Neural progenitor cell (in vitro differentiated cells): ENCODE measurements at places on chromosomes 3 and 15. TPM values are rescaled to one million over a fixed set of nuclear protein-coding genes. Genes with fewer than 3 reads are reported as not detected.

DNA sequence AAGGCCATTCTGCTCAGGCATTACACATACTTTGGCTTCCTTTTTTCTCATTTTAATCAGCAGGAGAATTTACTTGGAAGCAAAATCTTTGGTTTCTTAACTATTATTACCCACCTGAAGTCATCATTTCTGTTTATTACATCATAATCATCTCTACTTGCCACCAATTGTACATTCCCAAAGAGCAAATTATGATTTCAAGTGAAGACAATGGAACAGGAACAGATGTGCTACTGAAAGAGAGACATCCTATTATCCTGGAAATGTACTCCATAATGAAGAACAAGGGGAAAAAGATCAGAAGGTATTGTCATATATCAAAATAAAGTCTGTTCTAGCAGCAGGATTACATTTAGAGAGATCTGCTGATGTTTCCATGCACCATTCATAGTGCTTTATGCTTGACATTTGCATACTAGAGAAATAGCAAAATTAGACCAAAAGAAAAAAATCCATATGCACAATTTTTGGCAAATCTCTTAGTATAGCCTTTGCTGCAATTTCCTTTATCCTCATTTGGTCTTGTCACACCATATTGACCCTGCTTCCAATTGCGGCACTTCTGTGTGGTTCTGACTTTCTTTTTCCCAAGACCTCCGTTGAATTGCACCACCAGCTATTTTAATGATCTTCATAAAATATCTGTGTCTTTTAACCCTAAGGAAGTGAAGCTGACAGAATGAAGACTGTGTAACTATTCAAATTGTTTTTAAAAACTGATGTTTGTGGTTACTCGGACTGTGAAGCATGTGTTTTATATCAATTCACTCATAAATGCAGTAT lies 683.8 kb downstream of the ZNF385D start:
- no peak for DNase-seq

TRIP4 gene
- total RNA-seq, result 10.9 and 17.3 TPM in 2 replicates

RTP1 gene
- 0.43 TPM in 1 of 2 replicates, not detected in the other for total RNA-seq

DNA sequence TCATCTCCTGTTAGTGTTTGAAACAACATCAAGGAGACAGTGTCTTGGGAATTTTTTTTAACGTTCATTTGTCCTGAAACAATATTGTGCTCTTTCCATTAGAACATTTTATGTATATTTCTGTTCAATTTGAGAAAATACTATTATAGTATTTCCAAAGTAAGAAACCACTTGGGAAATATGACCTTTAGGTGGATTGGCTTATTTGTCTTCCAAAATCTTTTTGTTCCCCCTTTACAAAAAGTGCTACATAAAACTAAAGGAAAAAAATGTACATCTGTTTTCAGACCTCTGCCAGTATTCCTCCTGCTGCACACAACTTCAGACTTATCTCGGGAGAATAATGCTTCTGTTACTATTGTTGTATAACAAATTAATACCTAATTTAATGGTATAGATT lies 165.9 kb upstream of the AGTR1 start:
- DNase-seq, result no peak

SLC28A2 gene
- not detected in 2 replicates for total RNA-seq

DNA sequence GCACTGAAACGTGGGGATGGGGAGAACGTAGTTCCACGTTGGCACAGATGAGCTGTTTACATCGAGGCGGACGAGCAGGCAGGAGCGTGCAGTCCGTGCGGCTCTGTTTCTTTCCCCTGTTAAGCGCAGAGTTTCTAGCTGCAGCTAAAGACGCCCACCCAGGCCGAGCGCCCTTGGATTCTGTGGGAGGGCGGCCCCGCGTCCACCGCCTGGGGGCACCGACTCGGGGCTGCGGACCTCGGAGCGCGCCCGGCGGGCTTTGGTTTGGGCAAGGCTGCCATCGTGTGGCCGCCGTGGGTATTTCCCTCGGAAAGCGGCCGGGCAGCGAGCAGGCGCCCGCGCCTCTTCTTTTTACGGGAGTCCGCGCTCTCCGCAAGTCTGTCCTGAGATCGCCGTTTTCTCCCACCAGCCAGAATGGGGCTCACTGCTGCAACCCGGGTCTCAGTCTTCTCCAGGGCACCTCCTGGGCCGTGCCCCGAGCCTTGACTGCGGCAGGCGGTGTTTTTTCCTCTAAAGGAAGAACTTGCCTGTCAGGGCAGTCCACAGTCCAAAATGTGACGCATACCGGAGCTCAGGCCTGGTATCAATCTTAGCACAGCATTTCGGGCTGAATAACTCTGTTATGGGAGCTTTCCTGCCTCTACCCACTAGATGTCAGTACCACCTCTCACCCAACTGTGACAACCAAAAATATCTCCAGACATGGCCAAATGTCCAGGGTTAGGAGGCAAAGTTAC lies 219.9 kb upstream of the IGF1R start:
- peak; percentile 87 for DNase-seq
